ENCODE measurements at places on chromosomes 3 and 15.

GRCh38 chr3:132283440-132283839, 33.8 kb upstream of the ACP3 start:
- DNase-seq: no peak

DNA sequence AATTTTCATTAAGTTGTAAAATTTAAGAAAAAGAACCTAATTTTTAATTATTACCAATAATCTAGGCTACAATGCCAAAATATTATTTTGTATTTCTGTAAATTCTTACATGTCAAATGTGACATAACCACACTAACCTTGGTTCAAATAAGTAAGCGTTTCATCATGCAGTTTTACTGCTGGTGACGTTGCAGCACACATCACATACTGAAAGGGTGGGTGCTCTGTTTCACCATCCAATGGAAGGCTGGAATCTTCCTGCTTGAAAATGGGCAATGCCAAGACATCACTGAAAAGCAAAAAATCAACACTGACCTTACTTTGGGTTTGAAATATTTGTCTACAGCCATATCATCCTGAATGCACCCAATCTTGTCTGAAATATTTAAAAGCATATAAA, 14.8 kb downstream of the UBP1 start:
- no peak for DNase-seq

DNA sequence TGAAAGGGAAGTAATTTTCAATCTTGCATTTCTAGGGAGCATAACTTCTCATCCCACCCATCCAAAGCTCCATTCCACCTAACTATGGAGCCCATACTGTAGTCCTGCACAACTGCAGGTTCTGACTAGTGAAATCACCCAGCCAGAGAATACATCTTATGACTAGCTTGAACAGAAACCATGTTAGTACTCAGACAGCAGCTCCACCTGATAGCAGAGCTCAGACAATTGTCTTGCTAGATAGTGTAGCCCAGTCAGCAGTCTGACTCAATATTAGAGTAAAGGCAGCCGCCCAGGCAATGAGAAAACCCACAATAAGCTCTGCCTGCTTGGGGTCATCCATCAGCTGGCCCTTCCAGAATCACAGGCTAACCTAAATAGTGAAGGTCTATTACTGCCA, 544.7 kb upstream of the GBE1 start:
- DNase-seq: no peak

- no peak for DNase-seq
Observed at GRCh38 chr3:107548601-107549000, 25.8 kb downstream of the BBX start.

- DNase-seq: no peak
Observed at GRCh38 chr3:189909573-189909972, 211.1 kb downstream of the P3H2 start.

DNA sequence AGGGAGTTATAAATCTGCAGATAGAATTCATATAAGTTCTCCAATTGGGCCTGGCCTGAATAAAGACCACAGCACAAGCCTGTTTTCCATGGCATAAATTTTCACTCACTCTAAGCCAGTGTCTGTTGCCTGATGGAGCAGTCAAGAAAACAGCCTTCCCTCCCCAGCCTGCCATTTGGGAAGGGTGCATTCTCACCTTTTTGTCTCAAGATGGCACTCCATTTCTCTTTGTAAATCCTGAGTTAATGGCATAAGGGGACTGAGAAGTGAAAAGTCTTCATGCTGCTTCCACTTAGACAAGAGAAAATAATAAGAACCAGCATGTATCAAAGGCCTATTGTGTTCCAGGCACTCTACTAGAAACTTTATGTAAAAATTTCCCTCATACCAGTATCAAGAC, 115.6 kb upstream of the MANF start:
- no peak for DNase-seq

GRCh38 chr15:58396181-58396580, 35.6 kb upstream of the LIPC start:
- peak; percentile 95 for DNase-seq

GRCh38 chr15:78479650-78480049, 27.7 kb upstream of the HYKK start:
- DNase-seq: no peak

GRCh38 chr3:9846931-9847488, 3.2 kb upstream of the RPUSD3 start:
- DNase-seq: no peak

- no peak for DNase-seq
Observed at GRCh38 chr15:79130535-79131130, 40.1 kb upstream of the RASGRF1 start.

DNA sequence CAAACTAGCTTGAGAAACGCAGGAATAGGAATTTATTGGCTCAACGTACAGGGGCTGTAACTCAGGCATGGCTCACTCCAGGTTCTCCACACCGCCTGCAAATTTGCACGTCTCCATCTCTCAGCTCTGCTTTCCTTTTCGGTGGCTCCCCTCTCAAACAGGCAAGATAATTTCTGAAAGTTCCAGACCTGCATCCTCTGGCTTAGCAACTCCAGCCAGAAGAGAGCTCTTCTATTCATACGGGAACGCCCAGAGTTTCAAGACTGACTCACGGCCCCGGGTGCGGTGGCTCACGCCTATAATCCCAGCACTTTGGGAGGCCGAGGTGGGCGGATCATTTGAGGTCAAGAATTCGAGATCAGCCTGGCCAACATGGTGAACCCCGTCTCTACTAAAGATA, 139.7 kb upstream of the BNIP2 start:
- DNase-seq: no peak

GRCh38 chr15:68315495-68316031, 38.0 kb downstream of the FEM1B start:
- DNase-seq: no peak

GRCh38 chr15:75306188-75306587, 23.6 kb downstream of the GOLGA6D start:
- DNase-seq: no peak

DNA sequence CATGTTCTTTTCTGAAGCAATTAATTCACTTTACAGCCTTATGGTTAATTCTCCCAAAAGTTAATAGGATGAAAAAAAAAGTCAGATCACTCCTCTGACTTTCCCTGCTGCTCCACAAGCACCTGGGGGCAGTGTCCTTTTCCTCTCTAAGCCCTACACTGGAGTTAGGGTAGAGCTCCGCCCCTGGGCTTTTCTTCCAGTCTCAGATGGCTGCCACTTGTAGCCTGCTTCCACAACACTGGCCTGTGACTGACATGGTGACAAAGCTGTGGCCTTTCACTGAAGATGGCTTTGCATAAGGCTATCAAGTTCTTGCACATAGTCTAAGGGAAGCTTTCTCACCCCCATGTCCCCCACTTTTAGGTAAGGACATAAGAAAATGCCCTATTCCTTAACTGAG, 1.3 kb upstream of the MON1A start:
- DNase-seq: no peak

DNA sequence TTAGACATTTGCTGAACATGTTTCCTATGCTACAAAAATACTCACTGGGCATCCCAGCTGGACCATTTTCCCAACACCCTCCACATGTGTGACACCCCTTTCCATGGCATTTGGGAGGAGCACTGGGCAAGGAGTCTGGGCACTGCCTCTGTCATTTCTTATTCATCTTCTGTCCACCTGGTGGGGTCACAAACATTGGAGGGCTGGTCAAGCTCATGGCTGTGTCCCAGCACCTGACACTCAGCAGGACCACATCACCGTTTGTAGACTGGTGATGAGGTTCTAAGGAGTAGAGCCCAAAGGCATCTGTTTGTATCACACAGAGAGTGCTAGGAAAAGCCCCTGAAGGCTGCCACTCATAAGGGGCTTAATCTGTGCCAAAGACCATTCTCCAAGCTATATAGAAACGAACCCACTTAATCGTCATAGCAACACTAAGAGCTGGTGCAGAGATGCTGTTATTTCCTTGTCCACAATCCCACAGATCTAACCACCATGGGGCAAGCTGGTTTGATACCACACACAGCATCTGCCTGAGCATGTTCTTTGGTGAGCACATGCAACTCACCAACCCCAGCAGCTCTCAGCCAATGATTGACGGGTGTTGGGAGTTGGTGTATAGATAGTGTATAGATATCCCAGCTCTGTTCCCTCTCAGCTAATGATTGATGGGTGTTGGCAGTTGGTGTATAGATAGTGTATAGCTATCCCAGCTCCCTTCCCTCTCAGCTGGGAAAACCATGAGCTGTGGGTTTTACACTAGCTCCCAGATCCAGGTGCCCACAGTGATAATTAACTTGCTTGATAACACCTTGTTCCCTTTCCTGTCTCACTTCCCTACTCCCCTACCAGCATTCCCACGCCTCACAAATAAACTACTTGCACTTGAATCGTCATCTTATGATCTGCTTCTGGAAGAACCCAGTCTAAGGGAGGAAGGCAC, 42.7 kb upstream of the ATP2B2 start:
- DNase-seq: no peak

- no peak for DNase-seq
Observed at GRCh38 chr3:16817197-16817596, 67.6 kb upstream of the PLCL2 start.

GRCh38 chr15:36175186-36175740, 404.2 kb upstream of the CDIN1 start:
- DNase-seq: no peak

GRCh38 chr15:79868554-79868953, 28.3 kb downstream of the MTHFS start:
- DNase-seq: no peak

DNA sequence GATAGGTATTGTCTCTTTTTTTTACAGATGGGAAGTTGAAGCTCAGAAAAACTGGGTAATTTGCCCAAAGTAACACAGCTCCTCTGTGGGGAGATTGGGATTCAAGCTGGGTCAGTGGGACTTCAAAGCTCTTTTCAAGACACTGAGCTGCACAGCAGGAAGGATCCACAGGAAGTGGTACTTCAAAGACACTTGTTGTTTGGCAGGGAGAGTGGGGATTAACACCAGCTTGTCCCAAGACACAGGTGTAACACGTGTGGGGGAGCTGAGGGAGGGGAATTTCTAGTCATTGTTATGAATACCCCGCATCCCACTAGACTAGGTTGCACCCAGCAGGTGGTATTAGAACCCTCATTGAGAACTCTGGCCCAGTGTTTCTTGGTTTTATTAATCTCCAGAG, 116.0 kb downstream of the FOXB1 start:
- DNase-seq: no peak

DNA sequence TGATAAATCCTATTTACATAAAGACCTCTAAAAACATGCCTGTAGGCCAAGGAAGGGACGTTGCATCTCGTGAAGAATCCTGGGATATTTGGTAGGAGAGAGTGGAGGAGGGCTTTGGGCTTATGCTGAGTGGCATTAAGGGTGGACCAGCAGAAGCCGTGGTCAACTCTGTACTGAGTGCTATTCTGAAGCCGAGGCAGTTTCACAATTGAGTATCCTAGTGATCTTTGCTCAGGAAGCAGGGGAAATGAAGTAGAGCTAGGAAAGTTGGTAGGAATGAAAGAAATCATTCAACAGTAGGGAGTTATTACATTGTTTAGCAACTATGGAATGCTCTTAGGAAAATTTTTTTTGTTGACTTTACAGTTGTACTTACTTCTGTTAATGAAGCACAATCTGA, 24.2 kb downstream of the MCTP2 start:
- no peak for DNase-seq

DNA sequence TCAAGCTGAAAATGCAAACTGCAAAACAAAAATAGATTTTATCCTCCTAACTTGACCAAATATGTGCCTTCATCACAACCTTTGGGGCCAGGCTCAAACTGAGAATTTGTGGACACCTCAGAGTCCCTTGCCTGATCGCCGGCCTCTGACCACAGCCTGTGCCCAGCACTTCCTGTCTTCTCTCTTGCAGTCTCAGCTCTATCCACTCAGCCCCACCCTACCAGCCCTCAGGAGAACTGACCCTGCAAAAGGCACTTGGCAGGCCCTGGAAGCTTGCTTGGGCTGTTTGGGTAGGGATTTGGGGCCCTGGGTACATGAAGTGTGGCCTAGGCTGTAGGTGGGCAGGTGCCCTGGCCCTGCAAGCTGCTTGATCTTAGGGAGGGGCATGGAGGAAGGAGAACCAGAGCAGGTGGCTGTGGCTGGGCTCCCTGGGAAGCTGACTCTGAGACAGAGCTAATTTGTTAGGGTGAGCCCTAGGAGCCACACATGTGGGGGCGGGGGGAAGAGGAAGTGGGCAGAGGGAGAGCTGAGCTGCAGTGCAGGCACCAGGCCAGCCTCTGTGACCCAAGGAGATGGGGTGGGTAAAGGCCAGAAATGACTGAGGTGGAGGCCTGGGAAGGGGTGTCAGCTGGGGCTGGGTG, 8.6 kb downstream of the CLEC3B start:
- no peak for DNase-seq

DNA sequence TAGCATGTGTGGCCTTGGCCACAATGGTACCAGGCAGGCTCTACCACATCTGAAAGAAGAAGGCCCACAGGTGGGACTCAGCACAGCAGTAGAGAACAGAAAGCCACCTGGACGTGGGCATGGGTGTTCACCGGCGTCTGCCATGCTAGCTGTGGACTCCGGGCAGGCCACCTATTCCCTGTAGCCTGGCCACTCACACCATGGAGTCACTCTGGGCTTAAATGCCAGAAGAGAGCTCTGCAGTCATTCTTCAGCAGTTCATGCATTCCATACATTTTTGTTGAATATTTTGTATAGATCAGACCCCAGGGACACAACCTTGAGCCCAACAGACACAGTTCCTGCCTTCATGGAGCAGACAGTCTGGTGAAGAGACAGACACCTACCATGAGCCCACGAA, 138.6 kb downstream of the SRGAP3 start:
- DNase-seq: no peak

- no peak for DNase-seq
Observed at GRCh38 chr3:10867384-10867783, 51.4 kb downstream of the SLC6A11 start.

- DNase-seq: peak; percentile 84
Observed at GRCh38 chr15:32956006-32956405, 238.2 kb downstream of the GREM1 start.

GRCh38 chr3:136838641-136839555, 20.0 kb downstream of the SLC35G2 start:
- DNase-seq: no peak

GRCh38 chr15:39580117-39580484, 778 bp upstream of the THBS1 start:
- peak; percentile 94 for DNase-seq

Measured in stromal cell of bone marrow (primary cell).